Stomach (tissue), 19 donors: ENCODE measurements at places on chromosomes 5 and 9. TPM values are rescaled to one million over a fixed set of nuclear protein-coding genes. Genes with fewer than 3 reads are reported as not detected.

The PCDHGB2 gene
- polyA plus RNA-seq, result not detected

The SPATA31E1 gene
- not detected for polyA plus RNA-seq

The KLF9 gene
- 27.9 TPM for polyA plus RNA-seq

DNA sequence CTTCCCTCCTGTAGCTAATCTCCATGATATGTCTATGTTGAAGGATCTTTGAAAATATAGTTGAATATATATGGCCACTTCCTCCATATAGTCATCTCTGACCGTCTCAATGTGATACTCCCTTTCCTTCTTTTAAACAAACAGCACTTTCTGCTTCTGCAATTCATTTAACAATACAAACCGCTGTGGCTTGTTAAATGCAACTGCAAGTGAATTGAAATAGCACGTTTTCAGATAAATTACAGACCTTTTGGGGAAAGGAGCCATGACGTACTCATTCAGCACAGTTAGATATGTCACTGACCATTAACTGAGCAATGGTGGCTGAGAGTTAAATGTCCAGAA is 82.5 kb downstream of the FBXO38 start:
- no peak for DNase-seq
- no peaks in the 10 kb centered on the region for H3K27me3 ChIP-seq
- H3K4me3 ChIP-seq, result no peak overlapping the region

DNA sequence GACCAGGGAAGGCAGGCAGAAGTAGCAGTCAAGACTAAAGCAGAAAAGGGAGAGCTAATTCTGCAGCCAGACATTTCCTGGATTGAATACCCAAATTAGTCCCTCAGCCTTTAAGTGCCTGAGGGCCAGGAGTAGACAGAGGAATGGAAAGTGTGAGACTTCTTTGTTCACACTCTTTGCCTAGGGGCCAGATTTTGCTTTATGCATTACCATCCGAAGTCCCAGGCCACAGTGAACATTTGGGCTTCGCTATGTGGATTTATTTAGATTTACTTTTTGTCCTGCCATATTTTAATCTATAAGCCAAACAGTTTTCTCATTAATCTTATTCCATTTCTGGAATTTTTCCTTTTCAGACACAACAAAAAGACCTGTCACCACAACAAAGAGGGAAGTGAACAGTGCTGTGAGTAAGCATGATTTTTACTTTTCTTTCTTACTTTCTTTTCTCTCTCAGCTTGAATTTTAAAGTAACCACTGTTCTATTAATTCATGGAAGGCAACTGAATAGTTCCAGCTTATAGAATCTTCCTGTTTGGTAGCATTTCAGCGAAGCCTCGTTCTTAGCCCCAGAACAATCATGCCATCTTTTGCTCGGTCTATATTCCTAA is 52.6 kb downstream of the PDCD1LG2 start:
- H3K4me1 ChIP-seq, result no peaks in the 10 kb centered on the region
- H3K4me3 ChIP-seq, result no peak overlapping the region
- H3K27ac ChIP-seq, result no peak overlapping the region
- no peaks in the 10 kb centered on the region for H3K27me3 ChIP-seq
- DNase-seq, result no peak

- peak overlapping the region; percentile 4 for H3K27ac ChIP-seq
- H3K36me3 ChIP-seq, result no peaks in the 10 kb centered on the region
- DNase-seq, result peak; percentile 63
- peaks cover 10% of the 10 kb centered on the region for H3K27me3 ChIP-seq
- H3K4me3 ChIP-seq, result no peak overlapping the region
Observed at GRCh38 chr5:172678902-172679301, 37.8 kb downstream of the NEURL1B start.

DNA sequence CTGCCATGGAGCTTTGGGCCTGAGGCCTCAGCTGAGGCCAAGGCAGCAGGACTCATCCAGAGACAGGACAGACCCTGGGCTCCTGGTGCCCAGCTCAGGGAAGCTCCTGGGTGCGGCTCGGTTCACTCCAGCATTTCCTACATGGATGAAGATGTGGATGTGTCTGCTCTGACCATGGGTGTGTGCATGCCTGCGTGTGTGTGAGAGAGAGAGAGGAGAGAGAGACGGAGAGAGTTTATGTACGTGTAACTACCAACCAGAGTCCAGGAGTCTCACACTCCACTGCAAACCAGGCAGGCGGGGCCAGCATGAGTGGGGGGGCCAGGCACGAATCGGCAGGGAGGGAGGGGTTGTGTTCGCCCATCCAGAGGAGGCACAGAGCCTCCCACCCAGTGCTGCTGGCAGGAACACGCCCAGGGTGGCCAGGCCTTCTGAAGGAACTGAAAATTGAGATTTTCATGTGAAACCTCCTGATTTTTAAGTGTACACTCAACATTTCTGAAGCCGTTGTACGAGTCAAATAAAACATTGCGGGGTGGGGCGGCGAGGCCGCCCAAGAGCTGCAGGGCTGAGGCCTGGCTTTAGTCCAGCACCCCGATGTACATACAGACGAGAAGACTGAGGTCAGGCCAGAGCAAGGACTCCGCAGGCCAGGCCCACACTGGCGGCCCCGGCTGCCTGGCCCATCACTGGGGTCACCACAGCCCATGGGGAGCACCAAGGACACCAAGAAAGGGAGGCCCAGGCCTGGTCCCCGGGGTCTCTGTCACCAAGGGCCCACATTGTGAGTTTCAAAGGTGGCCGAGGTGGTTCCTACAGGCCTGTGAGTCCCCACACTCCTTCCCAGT is 88.7 kb downstream of the ADAMTS2 start:
- H3K27me3 ChIP-seq, result no peaks in the 10 kb centered on the region
- H3K36me3 ChIP-seq, result no peaks in the 10 kb centered on the region
- peaks cover 8% of the 10 kb centered on the region for H3K4me1 ChIP-seq
- DNase-seq, result no peak
- no peak overlapping the region for H3K27ac ChIP-seq
